ENCODE measurements at places on chromosomes 2 and 18.

- no peak for DNase-seq
These were observed 50.6 kb upstream of the NEMP2 start for GRCh38 chr2:190584980-190585661.

GRCh38 chr2:129492548-129492947 is 486.9 kb upstream of the RAB6C start:
- no peak for DNase-seq

GRCh38 chr2:226893216-226893615 is 57.4 kb downstream of the RHBDD1 start:
- DNase-seq: no peak

GRCh38 chr18:9106800-9107584 is 4.5 kb downstream of the NDUFV2 start:
- DNase-seq: no peak

DNA sequence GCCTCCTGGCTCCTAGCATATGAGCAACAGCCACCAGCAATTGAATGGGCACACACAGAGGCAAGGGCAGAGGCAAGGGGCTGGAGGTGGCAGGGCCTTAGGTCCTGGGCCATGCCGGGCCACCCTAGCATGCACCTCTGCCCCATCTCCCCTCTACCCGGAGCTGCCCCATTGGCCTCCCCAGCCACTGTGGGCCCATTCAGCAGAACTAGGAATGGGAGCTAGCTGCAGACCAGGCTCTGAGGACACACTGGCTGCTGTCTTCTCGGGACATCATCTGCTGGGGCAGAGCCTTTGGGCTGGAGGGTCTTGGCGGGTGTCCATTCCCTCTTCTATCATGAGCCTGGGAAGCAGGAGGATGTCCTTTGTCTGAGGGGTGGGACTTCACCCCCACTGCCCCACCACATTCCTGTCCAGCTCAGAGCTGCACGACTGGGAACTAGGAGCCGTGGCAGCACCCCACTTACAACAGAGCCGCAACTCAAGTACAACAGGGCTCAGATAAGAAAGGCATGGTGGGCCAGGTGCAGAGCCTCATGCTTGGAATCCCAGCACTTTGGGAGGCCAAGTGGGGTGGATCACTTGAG is 800 bp downstream of the VIL1 start:
- DNase-seq: no peak

GRCh38 chr2:216698895-216699294 is 3.5 kb upstream of the IGFBP5 start:
- peak; percentile 76 for DNase-seq

Data from muscle of arm (tissue), 14 donors.